ENCODE measurements at places on chromosomes 12 and 14.

DNA sequence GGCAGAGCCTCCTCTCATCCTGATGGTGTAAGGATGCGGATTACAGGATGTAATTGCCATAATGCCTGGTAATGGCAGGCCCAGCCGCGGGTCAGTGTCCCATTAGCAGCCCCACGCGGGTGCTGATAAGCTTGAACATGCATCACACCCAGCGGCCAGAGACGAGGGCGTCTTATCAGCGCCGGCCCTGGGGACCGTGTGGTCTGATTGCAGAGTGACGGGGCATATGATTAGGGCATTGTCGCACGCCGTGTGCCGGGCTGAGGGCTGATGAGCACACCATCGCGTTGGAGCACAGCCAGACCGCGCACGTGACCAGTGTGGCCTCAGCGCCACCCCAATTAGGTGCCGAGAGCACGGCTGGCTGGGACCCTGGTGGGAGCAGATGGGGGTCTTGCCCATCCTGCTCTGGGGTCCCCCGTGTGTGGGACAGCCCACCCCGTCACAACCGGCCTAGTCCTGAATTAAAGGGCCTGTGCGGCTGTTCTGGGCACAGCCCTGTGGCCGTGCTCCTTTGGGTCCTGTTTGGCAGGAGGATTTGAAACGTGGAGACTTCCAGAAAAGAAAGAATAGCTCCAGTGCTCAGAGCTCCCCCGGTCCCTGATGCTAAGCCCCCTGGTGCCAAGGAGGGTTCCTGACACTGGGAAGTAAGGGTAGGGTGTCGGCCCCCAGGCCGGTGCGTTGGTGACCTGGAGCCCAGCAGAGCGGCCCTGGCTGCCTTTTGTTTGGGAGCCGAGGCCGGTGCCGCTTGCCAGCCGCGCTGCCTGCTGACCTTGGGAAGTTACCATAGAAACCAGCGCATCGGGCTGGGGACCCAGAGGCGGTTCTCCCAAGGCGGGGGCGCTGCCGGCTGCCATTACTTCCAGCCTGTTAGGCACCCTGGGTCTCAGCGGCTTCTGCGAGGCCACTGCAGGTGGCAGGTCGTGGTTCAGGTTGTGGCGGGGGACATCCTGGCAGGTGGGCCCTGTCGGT lies 20.7 kb downstream of the KIF26A start:
- no peak for DNase-seq

DNA sequence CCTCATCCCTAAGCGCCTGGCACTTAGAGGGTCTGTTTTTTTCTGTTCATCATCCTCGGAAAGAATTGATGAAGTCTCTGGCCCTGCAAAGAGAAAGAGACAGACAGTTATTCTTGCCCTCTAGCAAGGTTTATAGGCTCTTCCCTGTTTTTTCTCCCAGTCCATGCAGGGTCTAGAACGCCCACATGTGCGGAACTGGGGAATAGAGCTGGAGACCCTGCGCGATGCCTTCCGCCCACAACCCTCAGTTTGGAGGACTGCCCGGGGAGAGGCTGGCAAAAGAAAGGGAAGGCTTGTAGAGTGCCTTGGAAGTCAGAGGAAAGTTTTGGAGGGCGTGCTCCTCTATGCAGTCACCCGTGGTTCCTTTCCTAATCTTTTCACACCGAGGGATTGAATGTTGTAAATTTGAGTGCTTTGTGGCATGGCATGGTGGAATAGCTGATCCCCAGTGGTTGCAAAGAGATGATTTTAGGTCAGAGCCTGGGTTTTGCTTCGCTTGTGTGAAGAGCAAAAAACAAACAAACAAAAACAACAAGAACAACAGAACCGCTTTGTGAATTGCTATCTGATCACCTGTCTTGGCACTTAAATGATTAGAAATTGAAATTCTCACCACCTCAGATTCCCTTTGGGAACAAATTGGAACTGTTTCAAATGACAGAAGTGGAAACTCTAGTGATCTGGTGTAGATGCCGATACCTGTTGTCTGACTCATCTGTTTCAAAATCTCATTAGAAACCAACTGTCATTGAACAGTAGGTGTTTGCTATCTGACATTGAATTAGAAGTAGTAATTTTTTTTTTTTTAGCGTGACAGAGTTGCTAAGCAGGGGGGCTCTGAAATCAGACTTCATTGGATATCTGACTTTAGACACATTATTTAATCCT lies 947 bp downstream of the GAS2L3 start:
- DNase-seq, result peak; percentile 9

DNA sequence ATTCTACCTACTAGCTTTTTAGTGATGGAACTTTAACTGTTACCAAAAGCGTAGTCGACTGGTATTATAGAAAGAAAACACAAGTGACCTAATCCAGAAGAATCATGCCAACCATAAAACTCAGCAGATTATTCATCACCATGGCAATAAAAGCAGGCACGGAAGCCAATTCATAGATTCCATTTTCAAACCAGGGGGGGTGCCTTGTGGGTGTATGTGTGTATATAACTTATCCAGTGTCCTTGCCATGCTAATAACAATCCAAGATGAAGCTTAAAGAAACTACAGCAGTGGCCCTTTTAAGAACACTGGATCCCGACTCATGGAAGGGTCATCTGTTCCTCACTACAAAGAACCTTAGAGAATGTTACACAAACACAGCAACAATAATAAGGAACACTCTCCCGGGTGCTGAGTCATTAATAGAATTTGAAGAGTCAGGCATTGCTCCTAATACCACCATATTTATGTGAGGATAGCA lies 61.0 kb downstream of the EPS8 start:
- peak; percentile 84 for DNase-seq

DNA sequence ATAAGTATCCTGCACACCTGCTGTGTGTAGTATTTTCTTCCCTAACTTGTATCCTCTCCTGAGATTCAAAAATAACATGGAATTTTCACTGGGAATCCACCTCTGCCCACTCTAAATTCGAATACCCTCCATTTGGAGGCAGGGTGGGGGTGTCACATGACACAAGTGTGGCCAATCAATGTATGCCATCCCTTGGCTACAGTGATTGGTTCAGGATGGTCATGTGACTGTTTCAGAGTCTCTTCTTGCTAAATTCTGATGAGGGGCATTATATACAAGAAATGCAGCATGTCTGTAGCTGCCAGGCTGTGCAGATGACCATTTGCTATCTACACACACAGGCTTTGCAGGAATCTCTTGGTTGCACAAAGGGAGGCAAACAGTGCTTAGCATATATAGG lies 86.8 kb upstream of the TMEM132C start:
- DNase-seq, result no peak

- DNase-seq, result no peak
Measured at GRCh38 chr14:72590577-72590976, 303.3 kb downstream of the DPF3 start.

Measured in fibroblast of skin of right quadriceps (primary cell).